ENCODE measurements at places on chromosomes 11 and 22. TPM values are rescaled to one million over a fixed set of nuclear protein-coding genes. Genes with fewer than 3 reads are reported as not detected.

DNA sequence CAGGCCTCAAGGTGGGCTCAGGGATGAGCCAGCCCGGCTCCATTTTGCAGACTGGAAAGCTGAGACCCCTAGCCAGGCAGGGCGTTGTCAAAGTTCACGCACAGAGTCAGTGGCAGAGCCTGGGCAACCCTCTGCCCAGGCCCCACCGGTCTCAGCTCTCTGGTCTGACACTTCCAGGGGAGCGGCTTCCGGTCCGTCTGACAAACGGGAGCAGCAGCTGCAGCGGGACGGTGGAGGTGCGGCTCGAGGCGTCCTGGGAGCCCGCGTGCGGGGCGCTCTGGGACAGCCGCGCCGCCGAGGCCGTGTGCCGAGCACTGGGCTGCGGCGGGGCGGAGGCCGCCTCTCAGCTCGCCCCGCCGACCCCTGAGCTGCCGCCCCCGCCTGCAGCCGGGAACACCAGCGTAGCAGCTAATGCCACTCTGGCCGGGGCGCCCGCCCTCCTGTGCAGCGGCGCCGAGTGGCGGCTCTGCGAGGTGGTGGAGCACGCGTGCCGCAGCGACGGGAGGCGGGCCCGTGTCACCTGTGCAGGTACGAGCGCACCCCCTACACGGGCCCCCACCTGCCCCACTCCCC, 36.0 kb downstream of the CD6 start:
- no peak for DNase-seq

DNA sequence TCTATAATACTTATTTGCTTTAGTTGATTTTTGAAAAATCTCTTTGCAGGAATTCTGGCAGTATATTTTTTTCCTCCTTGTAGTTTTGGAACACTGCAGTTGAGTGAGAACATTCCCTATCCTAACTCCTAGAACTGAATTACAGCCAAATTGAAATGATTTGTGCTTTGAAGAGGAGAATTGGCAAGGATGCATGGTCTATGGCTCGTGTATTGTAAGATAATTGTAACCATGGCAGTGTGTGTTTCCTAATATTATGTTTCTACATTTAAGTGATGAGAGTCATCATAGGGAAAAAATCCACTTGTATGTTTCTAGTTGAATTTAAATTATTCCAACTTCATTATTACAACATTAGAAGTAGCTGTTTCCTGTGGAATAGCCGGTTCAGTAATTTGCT, 80.9 kb upstream of the MYO18B start:
- DNase-seq, result no peak

DNA sequence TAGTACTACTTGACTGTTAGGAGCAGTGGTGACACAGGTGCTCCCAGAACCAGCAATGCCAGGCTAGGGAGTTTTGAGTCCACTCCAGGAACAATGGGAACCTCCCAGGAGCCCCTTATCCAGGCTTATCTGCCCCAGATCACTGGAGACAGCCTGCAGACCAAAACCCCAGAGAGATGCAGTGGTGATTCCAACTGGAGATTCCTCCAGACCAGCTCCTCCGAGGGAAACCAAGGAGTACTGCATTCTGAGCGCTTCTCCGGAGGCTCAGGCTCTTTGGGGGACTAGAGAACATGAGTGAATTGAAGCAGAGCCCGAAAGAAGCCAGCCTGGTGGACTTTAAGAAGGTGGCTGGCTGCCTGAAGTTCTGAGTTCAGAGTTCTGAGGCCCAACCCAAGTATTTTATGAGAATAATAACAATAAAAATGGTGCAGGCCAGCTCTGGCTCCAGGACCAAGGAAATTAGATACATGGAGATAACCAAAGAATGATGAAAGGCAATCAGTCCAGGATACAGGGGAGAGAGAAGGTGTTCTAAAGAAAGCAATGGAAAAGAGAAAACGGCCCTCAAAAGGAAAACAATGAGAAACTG, 1.3 kb upstream of the TMEM25 start:
- DNase-seq, result no peak

GRCh38 chr11:2975594-2975993, 16.5 kb downstream of the NAP1L4 start:
- no peak for DNase-seq

DNA sequence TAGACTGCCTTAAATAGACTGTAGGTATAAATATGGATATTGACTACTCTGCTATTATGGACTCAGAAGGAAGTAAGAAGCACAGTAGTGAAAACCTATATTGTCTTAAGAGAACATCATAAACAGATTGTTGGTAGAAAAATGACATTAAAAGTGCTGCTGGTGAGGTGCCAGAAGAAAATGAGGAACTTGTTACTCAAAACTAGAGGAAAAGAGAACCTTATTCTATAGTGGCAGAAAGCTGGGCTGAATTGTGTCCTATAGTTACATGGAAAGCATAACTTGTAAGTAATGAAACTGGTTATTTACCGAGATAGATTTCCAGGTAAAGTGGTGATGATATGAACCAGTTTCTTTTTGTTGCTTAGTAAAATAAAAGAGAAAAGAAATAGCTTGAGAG, 109.7 kb upstream of the CTSC start:
- no peak for DNase-seq

DNA sequence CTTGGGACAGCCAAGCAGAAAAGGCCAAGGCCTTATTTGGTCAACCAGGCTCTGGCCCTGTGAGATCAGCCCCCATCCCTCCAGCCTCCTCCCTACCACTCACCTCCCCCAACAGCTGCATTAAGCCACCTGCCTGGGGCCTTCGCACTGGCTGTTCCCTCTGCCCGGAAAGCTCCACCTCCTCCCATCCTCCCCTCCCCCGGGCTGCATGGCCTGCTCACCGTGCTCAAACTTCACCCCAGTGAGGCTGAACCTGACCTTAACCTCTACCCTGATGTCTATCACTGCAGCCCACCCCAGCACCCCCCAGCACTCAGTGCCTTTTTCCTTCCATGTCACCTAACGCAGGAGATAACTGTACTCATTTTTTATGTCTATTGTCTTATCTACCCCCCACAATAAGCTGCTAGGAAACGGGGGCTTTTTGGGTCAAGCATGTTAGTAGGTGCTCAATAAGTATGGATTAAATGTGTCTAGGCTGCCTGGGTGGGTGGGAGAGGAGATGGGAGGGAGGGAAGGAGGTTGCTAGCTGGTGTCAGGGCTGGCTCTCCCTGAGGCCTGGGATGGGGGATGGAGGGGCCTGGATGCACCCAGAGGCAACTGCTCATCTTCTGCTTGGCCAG, 912 bp downstream of the PTPRCAP start:
- DNase-seq, result peak; percentile 92

- DNase-seq, result no peak
These were observed 17.7 kb upstream of the MICAL2 start for GRCh38 chr11:12092714-12093113.

GRCh38 chr11:69154211-69154913, 1.4 kb upstream of the SMIM38 start:
- peak; percentile 51 for DNase-seq

DNA sequence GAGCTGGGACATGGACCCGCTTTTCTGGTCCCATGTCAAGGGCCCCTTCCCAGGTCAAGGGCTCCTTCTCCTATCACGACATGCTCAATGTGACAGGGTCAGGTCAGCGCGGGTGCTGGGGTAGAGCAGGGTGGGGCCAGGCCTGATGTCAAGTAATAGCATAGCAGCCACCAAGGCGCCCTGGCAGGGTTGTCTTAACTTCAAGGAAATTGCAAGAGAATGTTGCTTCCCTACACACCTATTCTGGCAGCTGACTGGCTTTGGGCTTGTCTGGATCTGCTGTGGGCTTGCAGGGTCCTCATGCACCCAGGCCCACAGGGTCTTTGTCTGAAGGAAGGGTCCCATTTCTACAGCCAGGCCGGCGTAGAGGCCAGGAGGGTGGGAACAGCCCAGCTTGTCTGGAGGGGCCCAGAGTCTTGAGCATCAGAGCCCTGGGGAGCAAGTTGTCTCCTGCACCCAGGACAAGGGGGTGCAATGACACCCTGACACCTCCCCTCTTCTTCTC, 71.4 kb downstream of the BUD13 start:
- peak; percentile 71 for DNase-seq

DNA sequence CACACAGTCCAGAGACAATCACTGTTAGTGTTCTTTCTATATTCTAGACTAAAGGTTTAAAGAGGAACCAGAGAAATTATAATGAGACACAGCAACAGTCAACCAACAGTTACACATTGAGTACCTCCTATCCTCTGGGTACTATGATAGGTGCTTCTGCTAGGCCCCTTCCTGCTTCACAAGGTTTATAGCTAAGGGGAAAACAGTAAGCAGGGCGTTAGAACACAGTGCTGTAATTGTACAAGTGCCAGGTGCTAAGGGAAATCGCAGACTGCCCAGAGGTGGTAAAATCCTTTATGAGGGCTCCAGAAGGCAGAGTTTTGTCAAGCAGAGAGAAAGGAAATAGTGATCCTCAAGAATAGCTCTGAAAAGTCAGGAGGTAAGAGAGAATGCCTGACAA, 297.2 kb upstream of the FAT3 start:
- no peak for DNase-seq

DNA sequence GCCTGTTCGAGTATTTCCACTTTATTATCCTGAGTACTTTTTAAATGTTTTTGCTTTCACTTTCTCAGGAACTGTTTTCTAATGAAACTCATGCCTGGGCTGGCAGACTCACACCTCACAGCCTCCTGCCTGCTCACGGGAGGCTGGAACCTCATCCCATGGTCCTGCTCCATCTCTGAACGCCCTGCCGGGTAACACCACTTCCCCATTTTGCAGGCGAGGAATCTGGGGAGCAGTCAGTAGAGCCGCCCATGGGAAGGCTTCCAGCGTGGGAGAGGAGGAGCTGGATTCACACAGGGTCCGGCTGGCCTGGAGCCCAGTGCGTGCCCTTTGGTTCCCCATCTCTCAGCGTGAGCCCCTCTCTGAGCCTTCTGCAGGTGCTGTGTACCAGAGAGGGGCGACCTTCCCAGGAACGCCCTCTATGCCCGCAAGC, 53.6 kb downstream of the SCUBE1 start:
- DNase-seq, result no peak

- DNase-seq, result no peak
These were observed 119.1 kb downstream of the CHST1 start for GRCh38 chr11:45546366-45546765.

DNA sequence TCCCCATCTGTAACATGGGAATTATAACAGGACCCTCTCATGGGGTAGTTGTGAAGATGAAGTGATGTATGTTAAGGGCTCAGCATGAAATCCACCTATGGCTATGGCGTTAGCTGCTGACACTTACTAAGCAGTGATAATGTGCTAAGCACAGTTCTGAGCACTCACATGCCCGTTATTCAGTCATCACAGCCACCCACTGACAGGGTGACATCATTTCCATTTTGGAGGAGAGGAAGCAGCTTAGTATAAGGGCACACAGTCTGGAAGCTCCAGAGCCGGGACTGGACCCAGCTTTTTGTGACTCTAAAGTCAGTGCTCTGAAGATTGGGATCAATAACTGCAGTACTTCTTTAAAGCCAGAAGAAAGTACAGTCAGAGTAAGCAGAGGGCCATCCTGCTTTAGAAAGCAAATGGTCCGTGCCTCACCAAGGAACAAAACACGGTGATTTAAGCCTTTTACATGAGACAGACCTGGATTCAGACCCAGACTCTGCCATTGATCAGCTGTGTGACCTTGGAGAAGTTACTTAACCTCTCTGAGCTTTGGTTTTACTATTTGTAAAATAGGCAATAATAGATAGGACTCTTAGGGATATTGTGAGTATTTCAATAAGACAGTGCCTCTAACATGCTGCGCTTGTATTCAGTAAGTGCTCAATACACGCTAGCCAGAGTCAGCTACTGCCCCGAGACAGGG, 61.5 kb downstream of the SGSM1 start:
- DNase-seq, result no peak

GRCh38 chr11:33185756-33186155, 24.5 kb upstream of the CSTF3 start:
- DNase-seq, result no peak

DEUP1 gene
- total RNA-seq, result not detected

DNA sequence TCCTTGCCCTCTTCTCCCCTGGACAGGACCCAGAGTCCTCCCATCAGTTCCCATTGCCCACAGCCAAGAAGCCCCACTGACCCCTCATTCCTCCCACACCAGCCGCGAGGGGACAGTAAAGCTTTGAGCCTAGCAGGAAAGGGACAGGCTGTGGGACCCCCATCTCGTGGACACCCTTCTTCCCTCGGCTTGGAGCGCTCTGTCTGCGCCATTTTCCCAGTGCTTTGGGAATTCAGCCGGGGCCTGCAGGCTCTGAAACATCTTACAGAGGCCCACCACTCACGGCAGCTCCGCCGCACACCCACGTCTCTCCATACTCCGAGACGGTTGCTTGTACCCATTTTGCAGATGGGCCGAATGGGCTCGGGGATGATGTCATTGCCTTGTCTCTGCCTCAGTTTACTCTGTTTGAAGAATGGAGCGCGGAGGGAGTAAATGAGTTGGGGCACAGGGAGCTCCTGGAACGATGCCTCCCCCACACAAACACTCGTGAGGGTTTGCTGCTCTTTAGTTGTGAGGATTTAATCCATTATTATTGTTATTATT, 447.7 kb downstream of the TBC1D22A start:
- DNase-seq, result peak; percentile 41

- no peak for DNase-seq
These were observed 70.6 kb upstream of the ZC3H12C start for GRCh38 chr11:110022548-110022947.

VSIG10L2 gene
- total RNA-seq, result 1.8 TPM

DNA sequence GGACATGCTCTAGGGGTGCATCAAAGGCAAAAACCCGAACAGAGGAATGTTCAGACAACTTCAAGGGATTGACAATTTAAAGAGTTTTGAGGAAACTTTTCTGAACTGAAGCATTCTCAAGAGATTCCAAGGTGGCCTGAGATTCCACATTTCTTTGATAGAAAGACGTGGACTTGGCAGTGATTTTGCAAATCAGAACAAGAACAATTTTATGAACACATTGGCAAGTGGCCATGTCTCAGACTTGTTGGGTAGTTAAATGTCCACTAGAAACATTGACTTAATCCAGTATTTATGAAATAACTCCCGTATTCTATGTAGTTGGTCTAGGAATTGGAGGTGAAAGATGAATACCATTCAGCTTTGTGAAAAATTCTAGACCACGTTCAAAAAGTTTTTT, 13.8 kb downstream of the NCAM1 start:
- no peak for DNase-seq

- no peak for DNase-seq
These were observed 251.3 kb upstream of the PLET1 start for GRCh38 chr11:112511911-112512310.

GLYATL2 gene
- total RNA-seq, result not detected

DNA sequence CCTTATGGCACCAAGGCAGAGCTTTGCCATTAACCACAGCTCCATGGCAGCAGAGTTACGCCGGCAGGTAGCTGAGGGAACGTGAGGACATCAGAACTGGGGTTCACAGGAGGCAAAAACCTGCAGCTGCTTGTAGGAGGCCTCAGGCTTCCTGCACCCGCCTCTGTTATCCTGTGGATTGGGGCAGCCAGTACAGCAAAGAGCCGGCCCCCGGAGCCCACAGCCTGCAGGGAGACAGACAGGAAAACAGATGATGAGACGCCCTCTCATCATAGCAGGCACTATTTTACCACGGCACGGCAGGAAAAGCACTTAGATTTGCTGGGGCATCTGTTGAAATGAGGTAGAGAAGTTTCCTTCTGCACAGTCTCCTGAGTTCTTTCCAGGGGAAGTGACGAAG, 870.3 kb downstream of the TBC1D22A start:
- DNase-seq, result no peak

GRCh38 chr22:27662359-27663301, 138.9 kb downstream of the MN1 start:
- DNase-seq, result no peak

GRCh38 chr11:65894034-65894591, 3.6 kb downstream of the CCDC85B start:
- peak; percentile 95 for DNase-seq

GRCh38 chr22:21094911-21095772, 49.4 kb downstream of the LRRC74B start:
- DNase-seq, result no peak

PGM2L1 gene
- total RNA-seq, result 7.1 TPM

GRCh38 chr11:77020734-77021133, 13.5 kb upstream of the B3GNT6 start:
- no peak for DNase-seq

Measured in spleen (tissue), 13 donors.